Epithelial cell of alveolus of lung (primary cell): ENCODE measurements at places on chromosomes 1 and 21. TPM values are rescaled to one million over a fixed set of nuclear protein-coding genes. Genes with fewer than 3 reads are reported as not detected.

Gene STMN1
- 95.9 and 137 TPM in 2 replicates for total RNA-seq

Gene PADI2
- total RNA-seq: 1.6 and 2.3 TPM in 2 replicates

Gene KCNK1
- 2.2 and 5.5 TPM in 2 replicates for total RNA-seq

Gene RNF207
- total RNA-seq: 10.3 and 23.4 TPM in 2 replicates

Gene KCNE2
- not detected in 2 replicates for total RNA-seq

Gene IL10RB
- 29.3 and 49.9 TPM in 2 replicates for total RNA-seq
